ENCODE measurements at places on chromosomes 2 and 18.

DNA sequence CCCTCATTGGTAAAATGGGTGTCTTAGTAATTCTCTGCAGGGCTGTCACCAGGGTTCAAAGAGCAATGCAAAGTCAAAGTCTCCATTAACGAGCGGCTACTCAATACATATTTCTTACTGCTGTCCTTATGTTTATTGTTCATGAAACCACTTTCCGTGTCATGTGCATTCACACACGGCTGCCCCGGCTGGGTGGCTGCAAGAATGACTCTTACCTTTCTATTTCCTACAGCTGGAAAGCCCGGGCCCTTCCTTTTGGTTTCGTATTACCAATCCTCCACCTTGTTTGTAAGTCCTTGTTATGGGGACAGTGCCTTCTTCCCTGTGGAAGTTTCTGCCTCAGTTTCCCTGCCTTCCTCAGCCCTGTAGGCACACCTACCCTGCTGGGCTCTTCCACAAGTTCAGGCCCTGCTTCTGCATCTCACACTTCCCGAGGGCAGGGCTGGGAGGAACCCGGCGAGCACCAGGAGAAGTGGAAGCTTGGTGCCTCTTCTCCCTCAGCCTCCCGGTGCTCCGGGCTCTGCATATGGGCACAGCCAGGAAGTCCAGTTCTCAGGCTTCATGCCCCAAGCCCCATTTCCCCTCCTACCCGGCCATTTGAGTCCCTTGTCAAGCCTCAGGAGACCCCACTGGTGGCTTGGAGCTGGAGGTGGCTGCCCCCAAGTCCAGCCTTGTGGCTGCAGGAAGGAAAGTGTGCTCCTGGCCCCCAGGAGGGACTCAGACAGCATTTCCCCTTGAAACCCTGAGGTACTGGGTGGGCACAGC lies 18.7 kb upstream of the ACKR3 start:
- DNase-seq, result no peak

GRCh38 chr2:121648206-121649148 lies 785 bp downstream of the CLASP1 start:
- peak; percentile 77 for DNase-seq

DNA sequence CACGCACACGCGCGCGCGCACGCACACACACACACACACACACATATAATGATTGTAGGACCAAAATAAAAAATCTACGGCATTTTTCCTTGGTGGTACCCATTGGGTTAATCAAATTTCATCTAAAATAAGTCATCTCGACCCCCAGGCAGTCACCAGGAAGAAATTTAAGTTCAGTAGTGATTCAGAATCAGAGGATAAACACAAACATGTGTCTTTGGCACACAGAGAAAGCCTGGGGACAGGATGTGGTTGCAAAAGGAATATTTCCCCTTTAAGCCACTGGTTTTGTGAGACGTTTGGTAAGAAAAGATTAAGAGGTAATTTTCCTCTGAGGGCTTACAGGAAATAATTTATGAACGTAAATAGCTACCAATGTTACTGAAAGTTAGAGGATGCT lies 171.6 kb upstream of the PIEZO2 start:
- no peak for DNase-seq

GRCh38 chr2:100624536-100624935 lies 61.7 kb downstream of the PDCL3 start:
- no peak for DNase-seq

GRCh38 chr2:227324642-227324994 lies 433 bp upstream of the MFF start:
- no peak for DNase-seq

GRCh38 chr2:226338825-226339224 lies 460.8 kb downstream of the IRS1 start:
- DNase-seq, result no peak

DNA sequence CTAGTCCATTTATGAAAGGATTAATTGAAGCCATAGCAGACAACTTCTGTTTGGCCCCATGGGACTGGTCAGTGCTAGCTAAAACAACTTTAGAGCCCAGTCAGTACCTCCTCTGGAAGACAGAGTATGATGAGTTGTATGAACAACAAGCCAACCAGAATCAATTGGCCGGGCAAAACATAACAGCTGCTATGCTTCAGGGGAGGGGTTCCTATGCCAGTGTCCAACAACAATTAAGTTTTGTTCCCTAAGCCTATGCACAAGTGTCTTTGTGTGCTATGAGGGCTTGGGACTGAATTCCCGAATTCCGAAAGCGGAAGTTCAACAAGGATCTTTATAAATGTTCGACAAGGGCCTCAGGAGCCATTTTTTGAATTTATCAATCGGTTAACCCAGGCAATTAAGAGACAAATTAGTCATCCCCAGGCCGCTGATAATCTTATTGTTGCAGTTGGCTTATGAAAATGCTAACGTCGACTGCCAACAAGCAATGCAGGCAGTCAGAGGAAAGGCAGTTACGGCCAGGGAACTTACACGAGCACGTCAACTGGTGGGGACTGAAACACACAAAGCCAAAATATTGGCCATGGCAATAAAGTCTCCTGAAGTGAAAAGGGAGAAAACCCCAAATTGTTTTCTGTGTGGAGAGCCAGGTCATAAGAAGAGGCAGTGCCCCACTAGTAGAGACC lies 57.9 kb downstream of the ZNF638 start:
- no peak for DNase-seq

DNA sequence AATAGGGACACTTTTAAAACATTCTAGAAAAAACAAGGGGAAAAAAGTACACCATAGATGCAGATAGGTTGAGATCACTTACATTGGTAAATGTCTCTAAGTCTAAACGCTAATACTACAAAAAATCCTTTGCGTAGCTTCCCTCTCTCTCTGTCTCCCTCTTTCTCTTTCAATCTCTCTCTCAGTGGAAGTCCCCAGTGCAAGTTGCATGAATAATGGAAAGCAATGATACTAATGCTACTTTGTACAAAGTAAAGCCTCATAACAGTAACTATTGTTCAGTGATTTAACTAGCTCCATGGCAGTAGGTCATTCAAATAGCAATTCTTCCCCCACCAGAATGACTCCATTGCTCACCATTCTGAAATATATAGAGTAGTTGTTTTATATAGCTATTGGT lies 12.8 kb downstream of the MEIS1 start:
- DNase-seq, result no peak

DNA sequence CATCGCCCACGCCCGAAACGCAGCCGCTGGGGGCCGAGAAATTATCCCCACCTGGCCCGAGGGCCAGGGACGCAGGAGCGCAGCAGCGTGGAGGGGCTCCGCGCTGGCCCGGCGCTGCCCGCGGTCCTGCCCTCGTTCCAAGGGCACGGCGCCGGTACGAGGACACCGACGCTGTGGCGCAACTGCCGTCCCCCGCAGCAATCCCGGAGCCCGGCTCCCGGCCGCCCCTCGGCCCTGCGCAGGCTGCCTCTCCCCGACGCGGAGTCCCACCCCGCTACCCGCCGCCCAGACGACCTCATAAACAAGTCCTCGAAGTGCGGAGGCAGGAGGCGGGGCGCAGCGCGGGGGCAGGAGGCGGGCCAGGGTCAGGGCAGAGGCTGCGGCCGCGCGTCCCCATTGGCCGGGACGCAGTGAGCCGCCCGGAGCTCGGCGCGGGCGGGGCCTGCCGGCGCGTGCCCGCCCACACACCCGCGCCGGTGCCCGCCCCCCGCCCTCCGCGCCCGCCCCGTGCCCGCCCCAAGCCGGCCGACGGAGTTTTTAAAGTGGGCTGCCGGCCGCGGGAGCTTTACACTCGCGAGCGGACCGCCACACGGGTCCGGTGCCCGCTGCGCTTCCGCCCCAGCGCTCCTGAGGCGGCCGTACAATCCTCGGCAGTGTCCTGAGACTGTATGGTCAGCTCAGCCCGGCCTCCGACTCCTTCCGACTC lies at the start of gene EPAS1:
Gene EPAS1 (plus strand): TSS at position 568 of the 706 bp plus-strand sequence. CDS start 505 bp downstream, outside the sequence.
- DNase-seq, result peak; percentile 58

DNA sequence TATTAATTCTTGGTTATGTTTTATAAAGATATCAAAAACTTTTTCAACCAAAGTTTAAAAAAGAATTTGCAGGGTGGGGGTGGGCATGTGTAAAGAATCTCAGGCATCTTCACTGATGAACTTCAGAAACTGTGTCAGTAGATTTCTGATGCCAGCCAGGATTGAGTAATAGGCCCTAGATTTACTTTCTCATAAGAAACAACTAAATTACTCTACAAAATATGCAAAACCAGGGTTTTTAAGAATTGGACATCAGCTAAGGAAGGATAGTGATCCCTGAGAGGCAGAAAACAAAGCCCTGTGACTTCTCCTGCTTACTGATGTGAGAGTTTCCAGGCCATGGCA lies 11.9 kb upstream of the IL1R1 start:
- no peak for DNase-seq

- DNase-seq, result no peak
These were observed 24.6 kb downstream of the CD302 start for GRCh38 chr2:159773426-159773825.

- DNase-seq, result no peak
These were observed 68.2 kb downstream of the LRATD1 start for GRCh38 chr2:14700753-14701152.

DNA sequence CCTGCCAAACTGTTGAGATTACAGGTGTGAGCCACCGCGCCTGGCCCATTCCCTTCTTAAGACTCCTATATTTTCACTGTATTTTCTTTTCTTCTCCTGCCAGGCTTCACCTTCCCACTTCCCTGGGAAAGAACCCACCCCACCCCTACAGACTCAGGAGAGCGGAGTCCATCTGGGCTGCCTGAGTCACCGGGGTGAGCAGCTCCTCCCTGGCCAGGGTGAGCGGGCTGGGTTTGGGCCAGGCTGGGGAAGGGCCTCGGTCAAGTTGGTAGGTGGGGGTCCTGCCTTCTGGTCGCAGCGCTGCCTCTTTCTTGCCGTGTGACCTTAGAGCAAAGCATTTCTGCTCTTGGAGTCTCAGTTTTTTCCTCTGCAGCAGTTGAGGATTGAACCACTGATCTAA lies 2.1 kb upstream of the GAREM2 start:
- no peak for DNase-seq

DNA sequence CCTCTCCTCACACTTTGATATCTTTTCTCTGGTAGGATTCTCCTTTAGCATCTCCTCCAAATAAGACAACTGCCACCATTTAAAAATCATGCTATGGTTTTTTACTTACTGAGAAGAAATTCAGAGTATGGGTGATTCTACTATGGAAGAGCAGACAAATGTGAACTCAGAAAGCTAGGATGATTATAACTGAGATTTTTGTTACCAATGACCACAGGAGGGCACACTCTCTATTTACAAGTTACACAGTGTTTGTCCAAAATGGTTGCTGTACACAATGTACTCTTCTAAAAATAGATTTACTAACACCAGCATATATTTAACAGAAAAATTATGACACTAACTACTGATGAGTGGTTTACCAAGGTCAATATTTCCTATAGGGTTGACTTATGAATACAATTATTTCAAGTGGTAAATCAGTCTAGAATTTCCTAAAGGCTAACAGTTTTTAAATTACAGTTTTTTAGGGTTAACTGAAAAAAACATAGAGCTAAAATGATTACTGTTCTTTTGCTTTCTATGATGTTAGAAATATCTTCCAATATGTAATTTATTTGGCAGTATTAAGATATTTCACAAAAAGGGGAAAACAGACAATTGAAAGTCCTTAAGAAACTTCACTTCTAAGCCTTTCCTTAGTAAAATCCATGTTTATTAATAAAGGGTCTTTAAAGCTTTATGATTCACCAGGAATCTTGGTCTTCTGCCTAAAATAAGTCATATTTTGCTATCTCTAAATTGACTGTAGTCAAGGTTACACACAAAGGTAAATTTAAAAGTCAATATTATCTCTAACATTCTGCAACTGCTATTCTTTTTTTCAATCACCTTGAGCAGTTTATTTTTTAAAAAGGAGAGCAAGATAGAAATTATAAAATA lies 57.2 kb downstream of the MAP4K3 start:
- peak; percentile 47 for DNase-seq
